Stimulated activated naive CD4-positive, alpha-beta T cell (primary cell): ENCODE measurements at places on chromosomes 7 and 10.
A peak's percentile ranks its signal among the peaks of the same experiment; 100 is the strongest.

DNA sequence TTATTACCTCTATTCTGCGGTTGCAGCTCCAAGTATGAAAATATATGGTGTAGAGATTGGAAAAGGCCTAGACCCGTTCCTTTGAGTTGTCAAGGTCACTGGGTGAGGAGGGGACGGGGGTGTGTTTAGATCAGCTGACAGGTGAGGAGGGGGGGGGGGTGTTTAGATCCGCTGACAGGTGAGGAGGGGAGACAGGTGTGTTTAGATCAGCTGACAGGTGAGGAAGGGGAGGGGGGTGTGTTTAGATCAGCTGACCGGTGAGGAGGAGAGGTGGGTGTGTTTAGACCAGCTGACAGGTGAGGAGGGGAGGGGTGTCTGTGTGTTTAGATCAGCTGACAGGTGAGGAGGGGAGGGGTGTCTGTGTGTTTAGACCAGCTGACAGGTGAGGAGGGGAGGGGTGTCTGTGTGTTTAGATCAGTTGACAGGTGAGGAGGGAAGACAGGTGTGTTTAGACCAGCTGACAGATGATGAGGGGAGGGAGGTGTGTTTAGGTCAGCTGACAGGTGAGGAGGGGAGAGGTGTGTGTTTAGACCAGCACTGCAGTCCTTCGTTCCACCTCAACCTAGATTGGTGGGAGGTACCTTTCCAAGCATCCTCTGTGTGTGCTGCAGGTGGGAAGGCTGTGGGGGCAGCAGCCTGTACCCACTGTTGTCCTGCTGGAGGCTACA lies 655.0 kb upstream of the ADARB2 start:
- DNase-seq: no peak

- no peak for DNase-seq
Observed at GRCh38 chr7:4270941-4271715, 411.0 kb upstream of the FOXK1 start.

- no peak for DNase-seq
Observed at GRCh38 chr10:87935290-87936141, 72.1 kb downstream of the PTEN start.

GRCh38 chr7:158539711-158540146 lies 47.9 kb downstream of the PTPRN2 start:
- DNase-seq: no peak

GRCh38 chr7:101996876-101997275 lies 179.4 kb downstream of the CUX1 start:
- DNase-seq: no peak

DNA sequence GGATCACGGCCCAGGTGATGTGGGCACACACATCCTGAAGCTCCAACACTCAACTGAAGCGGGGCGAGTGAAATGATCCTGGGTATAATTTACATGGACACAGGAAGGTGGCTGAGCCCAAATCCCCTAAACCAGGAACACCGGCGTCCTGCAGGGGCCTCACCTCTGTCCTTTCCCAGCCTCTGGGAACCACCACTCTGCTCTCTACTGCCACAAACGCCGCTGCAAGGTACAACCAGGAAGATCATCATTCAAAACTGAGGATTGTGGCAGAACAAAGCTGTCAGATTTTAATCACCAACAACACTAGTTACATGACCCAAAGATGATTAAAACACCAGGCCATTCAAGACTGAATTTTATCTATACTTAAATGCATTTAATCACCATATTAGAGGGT lies 104.0 kb downstream of the DIP2C start:
- no peak for DNase-seq

GRCh38 chr10:117450940-117451339 lies 75.7 kb upstream of the PDZD8 start:
- no peak for DNase-seq

DNA sequence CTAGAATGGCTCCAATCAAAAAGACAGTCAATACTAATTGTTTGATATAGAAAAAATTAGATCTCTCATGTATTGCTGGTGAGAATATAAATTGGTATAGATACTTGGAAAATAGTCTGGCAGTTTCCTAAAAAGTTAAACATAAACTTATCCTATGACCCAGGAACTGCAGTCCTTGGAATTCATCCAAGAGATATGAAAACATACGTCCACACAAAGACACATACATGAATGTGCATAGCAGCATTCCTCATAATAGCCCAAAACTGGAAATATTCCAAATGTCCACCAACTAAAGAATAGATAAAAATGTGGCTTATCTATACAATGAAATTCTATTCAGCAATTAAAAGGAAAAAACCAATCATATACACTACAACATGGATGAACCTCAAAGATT lies 128.4 kb downstream of the ZFAND4 start:
- no peak for DNase-seq

- DNase-seq: no peak
Observed at GRCh38 chr10:122072491-122072890, 83.5 kb downstream of the TACC2 start.

- DNase-seq: no peak
Observed at GRCh38 chr10:110150981-110151380, 56.4 kb upstream of the MXI1 start.

DNA sequence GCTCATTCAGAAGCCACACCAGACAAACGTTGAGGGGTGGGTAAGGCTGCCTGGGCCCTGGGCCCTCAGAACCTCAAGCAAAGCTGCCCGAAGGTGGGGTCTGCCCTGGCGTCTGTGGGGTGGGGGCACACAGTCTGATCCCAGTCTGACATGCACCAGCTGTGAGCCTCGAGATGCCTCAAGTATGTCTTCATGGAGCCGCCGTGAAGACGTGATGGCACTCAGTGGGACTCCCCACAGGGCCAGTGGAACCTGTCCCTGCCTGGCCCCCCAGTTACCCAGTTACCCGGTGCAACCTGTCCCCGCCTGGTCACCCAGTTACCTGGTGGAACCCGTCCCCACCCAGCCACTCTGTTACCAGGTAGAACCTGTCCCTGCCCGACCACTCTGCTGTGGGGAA lies 351.2 kb downstream of the PTPRN2 start:
- DNase-seq: no peak

DNA sequence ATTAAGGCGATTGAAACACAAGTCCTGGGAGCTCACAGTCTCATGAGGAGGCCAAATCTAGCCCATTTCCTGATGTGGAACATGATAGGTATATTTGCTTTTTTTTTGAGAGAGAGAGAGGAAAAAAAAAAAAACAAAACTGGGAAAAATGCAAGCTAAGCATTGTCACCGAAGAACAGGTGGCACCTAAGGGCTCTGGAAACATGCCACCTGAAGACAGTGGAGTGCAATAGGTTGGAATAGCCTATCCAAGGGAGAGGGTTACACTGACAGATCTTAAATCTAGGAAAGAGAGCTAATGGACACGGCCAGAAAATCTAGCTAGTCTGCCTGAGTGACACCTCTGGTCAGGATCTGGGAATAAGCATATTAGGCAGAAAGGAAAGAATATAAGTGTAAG lies 110.2 kb downstream of the SRI start:
- DNase-seq: no peak

DNA sequence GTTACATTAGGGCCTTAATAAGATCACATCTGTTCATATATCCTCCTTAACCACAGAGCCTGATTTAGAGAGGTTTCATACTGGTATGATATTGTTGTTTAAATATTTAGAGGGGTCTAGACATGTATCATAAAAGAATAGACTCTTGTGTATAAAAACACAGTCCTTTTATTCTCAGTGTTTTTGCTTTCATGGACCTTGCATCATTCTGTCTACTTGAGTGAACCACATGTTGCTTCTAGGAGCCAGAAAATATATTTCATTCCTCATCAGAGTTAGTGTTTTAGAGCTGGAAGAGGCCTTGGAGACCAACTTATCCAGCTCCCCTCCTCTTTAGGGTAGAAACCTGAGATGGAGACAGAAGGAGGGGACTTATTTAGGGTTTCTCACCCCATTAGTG lies 312.8 kb downstream of the LRMDA start:
- DNase-seq: no peak

GRCh38 chr10:93139059-93139655 lies 65.5 kb downstream of the CYP26A1 start:
- no peak for DNase-seq

DNA sequence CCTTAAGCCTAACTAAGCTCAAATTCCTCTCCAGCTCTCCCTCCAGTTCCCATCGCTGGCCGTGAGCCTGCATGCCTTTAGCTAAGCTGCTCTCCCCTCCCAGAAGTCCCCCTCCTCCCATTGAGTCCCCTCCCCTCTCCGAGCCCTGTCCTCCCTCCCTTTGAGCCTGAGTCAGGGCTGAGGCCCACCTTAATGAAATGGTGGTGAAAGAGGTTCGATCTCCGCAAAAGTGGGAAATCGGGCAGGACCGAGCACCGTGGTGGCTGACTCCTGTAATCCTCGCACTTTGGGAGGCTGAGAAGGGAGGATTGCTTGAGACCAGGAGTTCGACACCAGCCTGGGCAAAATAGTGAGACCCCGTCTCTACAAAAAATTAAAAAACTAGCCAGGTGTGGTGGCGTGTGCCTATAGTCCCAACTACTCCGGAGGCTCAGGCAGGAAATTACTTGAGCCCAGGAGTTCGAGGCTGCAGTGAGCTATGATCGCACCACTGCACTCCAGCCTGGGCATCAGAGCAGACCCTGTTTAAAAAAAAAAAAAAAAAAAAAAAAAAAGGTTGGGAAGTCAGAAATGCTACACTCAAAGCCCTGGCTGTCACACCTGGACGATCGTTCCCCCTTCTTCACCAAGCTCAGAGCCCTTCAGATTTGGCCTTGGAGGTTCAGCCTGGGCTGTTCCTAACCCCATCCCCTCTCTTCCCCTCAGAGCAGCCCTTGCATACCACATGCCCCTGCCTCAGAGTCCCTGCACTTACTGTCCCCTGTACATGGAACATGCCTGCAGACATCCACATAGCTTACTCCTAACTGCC lies 995 bp upstream of the CLDN3 start:
- no peak for DNase-seq

- peak; percentile 25 for DNase-seq
Observed at GRCh38 chr10:31299119-31299518, 19.9 kb upstream of the ZEB1 start.

- DNase-seq: no peak
Observed at GRCh38 chr7:11776039-11776438, 56.0 kb downstream of the THSD7A start.

DNA sequence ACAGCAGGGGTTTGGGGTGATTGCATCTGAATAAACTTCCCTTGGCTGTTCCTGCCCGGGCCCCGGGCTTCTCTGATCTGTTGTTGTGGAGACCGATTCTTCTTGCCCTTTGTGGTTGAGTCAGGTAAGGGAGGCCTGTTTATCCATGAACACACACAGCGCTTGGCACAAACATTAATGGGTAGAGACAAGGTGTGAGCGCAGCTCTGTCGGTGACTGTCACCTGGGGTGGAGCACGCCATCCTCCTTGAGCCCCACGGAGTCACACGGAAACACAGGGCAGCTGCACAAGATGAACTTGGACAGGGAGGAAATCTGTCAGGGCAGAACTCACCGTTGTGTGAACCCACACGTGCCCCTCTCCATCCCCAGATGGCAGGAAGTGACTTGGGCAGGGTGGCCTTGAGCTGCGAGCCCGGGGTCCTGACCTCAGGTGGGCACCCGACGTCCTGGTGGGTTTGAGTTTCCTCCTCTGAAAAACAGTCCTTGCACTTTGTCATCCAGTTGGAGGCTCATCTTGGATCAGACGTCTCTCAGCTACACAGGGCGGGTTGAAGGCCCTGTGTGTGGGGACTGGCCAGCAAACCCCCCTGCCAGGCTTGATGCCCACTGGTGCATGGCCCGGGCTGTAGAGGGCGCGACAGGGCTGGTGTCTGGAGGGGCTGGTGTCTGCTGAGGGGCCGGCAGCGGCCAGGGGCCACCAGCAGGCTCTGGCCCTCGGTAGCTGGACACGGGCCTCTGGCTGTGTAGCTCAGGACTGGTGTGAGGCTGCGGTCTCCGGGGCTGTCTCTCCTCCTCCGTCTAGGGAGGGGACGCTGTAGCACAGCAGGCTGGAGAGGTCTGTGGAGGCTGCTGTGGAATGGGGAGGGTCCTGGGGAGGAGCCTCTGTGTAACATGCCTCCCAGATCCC lies 24.2 kb upstream of the SHH start:
- DNase-seq: no peak

DNA sequence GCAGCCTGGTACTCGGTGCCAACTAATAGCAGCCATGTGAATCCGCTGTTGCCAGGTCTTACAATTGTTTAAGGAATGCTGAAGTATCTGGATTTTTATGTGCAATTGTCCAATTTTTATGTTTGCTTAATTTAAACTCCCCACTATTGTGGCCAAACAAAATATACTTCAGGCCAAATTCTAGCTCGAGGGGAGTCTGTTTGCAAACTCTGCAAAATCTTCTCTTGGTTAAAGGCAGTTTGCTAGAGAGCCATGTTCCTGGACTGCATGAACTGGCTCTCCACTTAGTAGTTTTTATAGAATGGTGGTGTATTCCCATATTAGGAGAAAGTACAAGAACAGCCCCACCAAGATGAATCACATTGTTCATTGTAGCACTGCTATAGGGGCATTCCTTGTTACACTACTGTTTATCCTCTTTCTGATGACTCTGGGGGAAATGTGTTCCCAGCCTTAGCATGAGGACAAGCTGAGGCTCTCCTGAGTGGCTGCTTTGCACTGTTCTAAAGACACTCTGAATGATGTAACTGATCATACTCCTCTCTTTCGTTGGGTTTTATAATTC lies 178.0 kb upstream of the GLI3 start:
- no peak for DNase-seq

GRCh38 chr10:3755440-3756359 lies 29.3 kb downstream of the KLF6 start:
- DNase-seq: no peak

DNA sequence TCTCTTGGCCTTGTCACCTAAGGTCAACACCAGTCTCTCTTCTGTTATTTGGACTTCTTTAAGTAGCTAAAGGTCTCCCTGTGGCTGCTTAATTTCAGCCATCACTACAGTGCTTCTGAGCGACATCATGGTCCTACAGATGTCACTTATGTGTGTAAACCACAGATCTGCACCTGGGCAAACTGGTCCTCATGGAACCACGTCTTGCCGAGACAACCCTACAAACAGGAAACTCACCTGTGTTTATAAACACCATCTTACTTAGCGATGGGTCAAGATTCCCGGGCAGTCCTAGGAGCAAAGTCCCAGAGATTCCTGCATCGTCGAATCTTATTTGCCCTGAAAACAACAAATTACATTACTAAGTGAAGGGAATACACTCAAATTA lies 27.8 kb downstream of the KLF6 start:
- no peak for DNase-seq

DNA sequence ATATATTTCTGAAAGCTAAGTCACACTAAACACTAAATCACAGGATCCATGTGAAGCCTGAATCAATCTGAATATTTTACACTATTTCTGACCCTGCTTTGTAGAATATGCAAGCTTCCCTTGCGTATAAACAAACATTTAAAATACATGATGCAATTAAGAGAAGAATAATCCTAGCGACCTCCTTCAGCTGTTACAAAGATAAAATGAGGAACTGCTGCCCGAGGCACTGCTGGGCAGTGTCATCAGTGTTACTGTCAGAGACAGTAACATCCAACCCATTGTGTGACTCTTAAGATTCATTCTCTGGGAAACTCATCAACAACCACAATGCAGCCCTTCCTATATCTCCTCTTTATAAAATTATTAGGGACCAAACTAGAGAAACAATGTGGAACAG lies 61.6 kb downstream of the COBL start:
- no peak for DNase-seq
